ENCODE measurements at places on chromosomes 6 and 20.

GRCh38 chr20:36314734-36315544 is 8.8 kb downstream of the DLGAP4 start:
- no peak for DNase-seq
- H3K36me3 ChIP-seq = no peaks in the 10 kb centered on the region
- H3K27ac ChIP-seq = no peak overlapping the region
- H3K4me1 ChIP-seq = no peaks in the 10 kb centered on the region
- no peak overlapping the region for H3K4me3 ChIP-seq

GRCh38 chr6:470051-470900 is 78.7 kb downstream of the IRF4 start:
- H3K27me3 ChIP-seq = peaks cover 18% of the 10 kb centered on the region
- no peaks in the 10 kb centered on the region for H3K4me1 ChIP-seq
- DNase-seq = no peak
- no peak overlapping the region for H3K27ac ChIP-seq

GRCh38 chr20:53722515-53723036 is 128.9 kb upstream of the ZNF217 start:
- no peaks in the 10 kb centered on the region for H3K4me1 ChIP-seq
- no peak for DNase-seq
- H3K36me3 ChIP-seq = no peaks in the 10 kb centered on the region

GRCh38 chr6:26251354-26252076 is 113.5 kb upstream of the BTN3A2 start:
- H3K27ac ChIP-seq = no peak overlapping the region
- H3K4me1 ChIP-seq = no peaks in the 10 kb centered on the region
- peak overlapping the region; percentile 4 for H3K4me3 ChIP-seq
- H3K27me3 ChIP-seq = peaks cover 91% of the 10 kb centered on the region
- no peak for DNase-seq
- H3K36me3 ChIP-seq = no peaks in the 10 kb centered on the region

DNA sequence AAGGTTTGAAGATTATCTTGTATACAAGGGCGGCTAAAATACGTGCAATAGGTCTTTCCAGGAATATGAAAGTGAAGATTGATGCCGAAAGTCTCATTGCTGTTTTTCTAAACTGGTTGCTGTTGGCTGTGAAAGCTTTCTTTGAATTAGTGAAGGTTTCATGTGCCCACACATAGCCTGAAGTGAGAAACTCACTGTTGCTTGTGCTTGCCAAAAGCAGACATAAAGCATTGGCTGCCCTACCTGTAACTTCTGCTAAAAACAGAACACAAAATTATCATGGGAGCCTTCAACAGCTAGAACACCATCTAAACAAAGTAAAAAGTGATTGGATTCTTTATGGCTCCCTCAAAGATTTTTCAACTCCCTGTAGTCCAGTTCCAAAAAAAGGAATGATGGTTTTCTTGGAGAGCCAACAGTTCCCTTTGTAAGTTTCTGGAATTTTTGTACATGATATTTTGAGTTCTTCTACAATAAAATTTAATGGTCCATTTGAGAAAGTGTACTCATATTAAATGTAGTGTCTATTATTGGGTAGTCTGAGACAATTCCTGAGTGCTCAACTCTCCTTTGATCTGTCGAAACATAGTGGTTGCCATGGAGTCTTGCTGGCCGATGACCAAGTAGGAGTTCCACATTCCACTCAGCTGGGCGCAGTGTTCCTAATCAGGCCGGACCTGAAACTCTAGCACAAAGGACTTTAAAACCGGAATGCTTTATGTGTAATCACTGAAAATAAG is 68.5 kb downstream of the PLEKHG1 start:
- H3K36me3 ChIP-seq = no peaks in the 10 kb centered on the region
- peaks cover 29% of the 10 kb centered on the region for H3K4me1 ChIP-seq
- DNase-seq = peak; percentile 96
- H3K27me3 ChIP-seq = no peaks in the 10 kb centered on the region
- H3K27ac ChIP-seq = peak overlapping the region; percentile 69

DNA sequence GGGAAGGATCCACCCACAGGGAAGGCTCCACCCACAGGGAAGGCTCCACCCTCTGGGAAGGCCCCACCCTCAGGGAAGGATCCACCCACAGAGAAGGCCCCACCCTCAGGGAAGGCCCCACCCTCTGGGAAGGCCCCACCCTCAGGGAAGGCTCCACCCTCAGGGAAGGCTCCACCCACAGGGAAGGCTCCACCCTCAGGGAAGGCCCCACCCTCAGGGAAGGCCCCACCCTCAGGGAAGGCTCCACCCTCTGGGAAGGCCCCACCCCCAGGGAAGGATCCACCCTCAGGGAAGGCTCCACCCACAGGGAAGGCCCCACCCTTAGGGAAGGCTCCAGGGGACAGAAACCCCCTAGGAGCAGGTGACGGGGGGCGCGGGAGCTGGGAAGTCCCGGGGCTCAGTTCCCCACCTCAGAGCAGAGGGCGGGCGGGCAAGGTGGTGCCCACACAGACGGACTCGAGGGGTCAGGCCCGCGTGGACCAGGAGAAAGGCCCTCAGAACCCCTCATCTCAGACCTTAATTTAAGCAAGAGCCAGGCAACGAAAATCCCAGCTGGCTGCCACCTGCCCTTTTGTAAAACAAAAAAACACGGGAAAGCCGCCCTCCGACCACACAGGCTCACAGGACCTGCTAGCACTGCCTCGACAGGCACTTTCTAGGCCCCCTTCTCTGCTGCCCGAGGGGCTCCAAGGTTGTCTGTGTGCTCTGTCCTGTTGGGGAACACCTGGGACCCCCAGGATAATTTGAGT is 39.7 kb downstream of the KCNQ2 start:
- H3K4me3 ChIP-seq = no peak overlapping the region
- H3K27ac ChIP-seq = no peak overlapping the region
- H3K4me1 ChIP-seq = no peaks in the 10 kb centered on the region
- H3K27me3 ChIP-seq = peaks cover 34% of the 10 kb centered on the region
- no peaks in the 10 kb centered on the region for H3K36me3 ChIP-seq

DNA sequence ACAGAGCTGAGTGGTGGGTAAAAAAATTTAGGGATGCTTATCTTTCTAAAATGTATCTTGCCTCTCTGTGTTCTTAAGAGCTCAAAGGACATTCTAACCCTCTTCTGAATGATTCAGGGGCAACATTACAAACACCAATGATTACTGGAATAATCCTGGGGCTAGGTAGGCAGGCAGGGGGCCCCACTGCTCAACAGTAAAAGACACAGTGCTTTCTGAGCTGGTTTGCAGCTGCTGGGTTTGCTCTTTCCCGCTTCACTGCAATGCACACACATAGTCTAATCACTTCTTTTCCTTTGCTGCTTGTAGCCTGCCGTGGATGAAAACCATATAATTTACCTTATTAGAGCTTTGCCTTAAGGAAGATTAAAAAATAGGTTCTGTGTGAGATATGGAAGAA is 23.9 kb downstream of the CLDN20 start:
- H3K4me1 ChIP-seq = no peaks in the 10 kb centered on the region
- no peaks in the 10 kb centered on the region for H3K27me3 ChIP-seq
- no peaks in the 10 kb centered on the region for H3K36me3 ChIP-seq
- H3K4me3 ChIP-seq = no peak overlapping the region

GRCh38 chr6:12414096-12414675 is 124.0 kb downstream of the EDN1 start:
- no peak for DNase-seq
- peaks cover 6% of the 10 kb centered on the region for H3K4me1 ChIP-seq
- H3K36me3 ChIP-seq = no peaks in the 10 kb centered on the region
- H3K27ac ChIP-seq = no peak overlapping the region
- no peaks in the 10 kb centered on the region for H3K27me3 ChIP-seq

GRCh38 chr20:59559863-59560262 is 44.5 kb upstream of the PHACTR3 start:
- no peak overlapping the region for H3K27ac ChIP-seq
- no peaks in the 10 kb centered on the region for H3K4me1 ChIP-seq
- no peak for DNase-seq
- no peaks in the 10 kb centered on the region for H3K27me3 ChIP-seq

DNA sequence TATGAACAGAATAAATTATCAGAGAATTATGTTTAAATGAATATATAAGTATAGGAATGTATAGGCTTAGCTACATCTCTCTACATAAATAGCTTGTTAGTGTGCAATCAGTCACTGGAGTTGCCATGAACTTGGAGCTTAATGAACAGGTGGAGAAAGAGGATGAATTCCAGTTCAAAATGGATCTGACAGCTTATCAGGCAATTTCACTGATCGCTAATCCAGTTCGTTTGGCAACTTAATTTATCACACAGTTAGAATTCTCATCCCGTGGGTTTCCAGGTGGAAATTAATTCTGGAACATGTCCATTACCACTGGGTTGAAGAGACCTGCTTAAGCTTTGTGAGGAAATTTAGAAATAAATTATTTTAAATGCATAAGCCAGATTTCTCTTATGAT is 118.1 kb downstream of the MACROD2 start:
- no peak overlapping the region for H3K27ac ChIP-seq
- H3K4me1 ChIP-seq = no peaks in the 10 kb centered on the region
- no peak overlapping the region for H3K4me3 ChIP-seq
- H3K27me3 ChIP-seq = no peaks in the 10 kb centered on the region

- no peaks in the 10 kb centered on the region for H3K36me3 ChIP-seq
- no peak overlapping the region for H3K4me3 ChIP-seq
- H3K27ac ChIP-seq = no peak overlapping the region
- no peaks in the 10 kb centered on the region for H3K4me1 ChIP-seq
- H3K27me3 ChIP-seq = no peaks in the 10 kb centered on the region
- no peak for DNase-seq
Observed at GRCh38 chr6:158606935-158607334, 37.6 kb downstream of the DYNLT1 start.

DNA sequence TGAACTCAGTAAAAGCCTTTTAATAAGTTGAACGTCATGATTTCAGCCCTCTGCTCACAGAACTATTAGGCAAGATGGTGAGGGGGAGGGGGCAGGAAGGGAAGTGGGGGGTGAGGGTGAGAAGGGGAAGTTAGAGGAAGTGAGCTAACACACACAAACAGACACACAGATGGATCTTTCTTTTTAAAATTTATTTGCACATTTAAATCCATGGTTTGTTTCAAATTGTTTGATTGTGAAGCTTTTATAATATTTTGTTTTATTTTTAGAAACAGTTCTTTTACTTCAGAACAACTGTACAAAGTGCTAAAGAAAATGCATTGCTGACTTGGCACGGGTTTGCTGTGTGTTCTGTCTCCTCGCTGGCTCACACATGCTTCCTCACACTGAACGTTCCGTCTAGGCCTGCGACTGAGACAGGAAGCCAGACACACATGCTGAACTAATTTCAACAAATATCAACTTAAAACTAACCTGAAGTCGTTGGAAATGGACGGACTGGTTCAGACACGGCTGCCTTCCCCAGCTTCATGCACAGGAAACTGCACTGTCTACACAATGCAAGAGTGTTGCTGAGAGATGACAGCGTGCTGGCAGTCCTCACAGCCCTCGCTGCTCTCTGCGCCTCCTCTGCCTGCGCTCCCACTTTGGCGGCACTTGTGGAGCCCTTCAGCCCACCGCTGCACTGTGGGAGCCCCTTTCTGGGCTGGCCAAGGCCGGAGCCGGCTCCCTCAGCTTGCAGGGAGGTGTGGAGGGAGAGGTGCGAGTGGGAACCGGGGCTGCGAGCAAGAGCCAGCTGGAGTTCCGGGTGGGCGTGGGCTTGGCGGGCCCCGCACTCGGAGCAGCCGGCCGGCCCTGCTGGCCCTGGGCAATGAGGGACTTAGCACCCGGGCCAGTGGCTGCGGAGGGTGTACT is 8.1 kb upstream of the ZBP1 start:
- H3K27ac ChIP-seq = peak overlapping the region; percentile 79
- no peak overlapping the region for H3K4me3 ChIP-seq
- H3K36me3 ChIP-seq = no peaks in the 10 kb centered on the region

- peak within 1 kb of the TSS; percentile 4 for H3K4me3 ChIP-seq
- no peaks in the 10 kb centered on the region for H3K4me1 ChIP-seq
- peak; percentile 25 for DNase-seq
- no peaks in the 10 kb centered on the region for H3K27me3 ChIP-seq
- no peak within 1 kb of the TSS for H3K27ac ChIP-seq
- no peaks in the 10 kb centered on the region for H3K36me3 ChIP-seq
Observed at GRCh38 chr6:73394577-73395354, at the start of gene DDX43. Gene DDX43 (plus strand): TSS chr6:73394828. CDS start chr6:73394906, 78 bp downstream.

GRCh38 chr20:52941808-52942207 is 30.4 kb upstream of the TSHZ2 start:
- no peak for DNase-seq
- no peak overlapping the region for H3K27ac ChIP-seq
- H3K4me3 ChIP-seq = no peak overlapping the region
- H3K36me3 ChIP-seq = no peaks in the 10 kb centered on the region
- no peaks in the 10 kb centered on the region for H3K27me3 ChIP-seq

- no peaks in the 10 kb centered on the region for H3K36me3 ChIP-seq
- DNase-seq = no peak
- H3K4me1 ChIP-seq = peaks cover 40% of the 10 kb centered on the region
- no peak overlapping the region for H3K27ac ChIP-seq
- H3K4me3 ChIP-seq = no peak overlapping the region
- H3K27me3 ChIP-seq = no peaks in the 10 kb centered on the region
Observed at GRCh38 chr6:106518748-106519147, 110.5 kb downstream of the RTN4IP1 start.

DNA sequence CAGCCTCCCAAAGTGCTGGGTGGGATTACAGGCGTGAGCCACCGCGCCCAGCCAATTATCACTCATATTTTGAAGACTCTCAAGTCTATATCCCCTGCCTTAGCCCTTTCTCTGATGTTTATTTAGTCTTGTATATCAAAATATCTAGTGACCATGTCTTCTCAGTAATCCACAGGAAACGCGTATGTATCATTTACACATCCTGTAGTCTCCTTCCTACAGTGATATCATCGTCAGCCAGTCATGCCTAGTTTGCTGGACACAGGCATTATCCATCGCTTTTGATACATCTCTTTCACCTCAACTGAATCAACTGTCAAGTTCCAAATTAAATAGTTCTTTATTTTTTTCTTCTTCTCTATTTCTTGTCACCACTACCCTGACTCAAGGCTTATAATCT is 223.7 kb downstream of the NKAIN2 start:
- H3K4me1 ChIP-seq = no peaks in the 10 kb centered on the region
- H3K27ac ChIP-seq = no peak overlapping the region
- H3K36me3 ChIP-seq = no peaks in the 10 kb centered on the region
- H3K27me3 ChIP-seq = no peaks in the 10 kb centered on the region
- no peak overlapping the region for H3K4me3 ChIP-seq
